ENCODE measurements at places on chromosomes 5 and 9. TPM values are rescaled to one million over a fixed set of nuclear protein-coding genes. Genes with fewer than 3 reads are reported as not detected.

C5orf22 gene
- 32.4 TPM for total RNA-seq

RNF180 gene
- total RNA-seq, result 15.2 TPM

ARSB gene
- 25.2 TPM for total RNA-seq

ANKRD31 gene
- total RNA-seq, result 0.14 TPM

AK8 gene
- under 0.01 TPM for total RNA-seq

SLC45A2 gene
- total RNA-seq, result not detected

RETREG1 gene
- total RNA-seq, result 1.2 TPM

RALGDS gene
- total RNA-seq, result 40.5 TPM

FBXL7 gene
- 5.3 TPM for total RNA-seq

C9orf153 gene
- 1.1 TPM for total RNA-seq

IL3 gene
- not detected for total RNA-seq

LHX3 gene
- total RNA-seq, result not detected

GPX8 gene
- total RNA-seq, result 165 TPM

SOWAHA gene
- total RNA-seq, result not detected

AOPEP gene
- 60.7 TPM for total RNA-seq

C9orf85 gene
- 18.4 TPM for total RNA-seq

NPR2 gene
- total RNA-seq, result 30.6 TPM

CDH10 gene
- 2.4 TPM for total RNA-seq

COQ4 gene
- 19.6 TPM for total RNA-seq

FCHO2 gene
- 8.0 TPM for total RNA-seq

ABO gene
- total RNA-seq, result not detected

LCN2 gene
- not detected for total RNA-seq

PCA3 gene
- total RNA-seq, result not detected

SPAG8 gene
- 0.55 TPM for total RNA-seq

TERT gene
- total RNA-seq, result not detected

INSL4 gene
- total RNA-seq, result not detected

RGS7BP gene
- total RNA-seq, result 0.18 TPM

ABCA1 gene
- 198 TPM for total RNA-seq

FAM153A gene
- total RNA-seq, result not detected

AJM1 gene
- total RNA-seq, result 2.1 TPM

GFPT2 gene
- total RNA-seq, result 233 TPM

SEMA5A gene
- 19.3 TPM for total RNA-seq

MARCOL gene
- not detected for total RNA-seq

PPP2R2B gene
- 0.18 TPM for total RNA-seq

ANXA2R gene
- total RNA-seq, result 1.2 TPM

MYMK gene
- not detected for total RNA-seq

SLC1A1 gene
- 18.7 TPM for total RNA-seq

PTGS1 gene
- 2.6 TPM for total RNA-seq

FOXD4L4 gene
- 0.18 TPM for total RNA-seq
